ENCODE measurements at places on chromosomes 4 and X.

DNA sequence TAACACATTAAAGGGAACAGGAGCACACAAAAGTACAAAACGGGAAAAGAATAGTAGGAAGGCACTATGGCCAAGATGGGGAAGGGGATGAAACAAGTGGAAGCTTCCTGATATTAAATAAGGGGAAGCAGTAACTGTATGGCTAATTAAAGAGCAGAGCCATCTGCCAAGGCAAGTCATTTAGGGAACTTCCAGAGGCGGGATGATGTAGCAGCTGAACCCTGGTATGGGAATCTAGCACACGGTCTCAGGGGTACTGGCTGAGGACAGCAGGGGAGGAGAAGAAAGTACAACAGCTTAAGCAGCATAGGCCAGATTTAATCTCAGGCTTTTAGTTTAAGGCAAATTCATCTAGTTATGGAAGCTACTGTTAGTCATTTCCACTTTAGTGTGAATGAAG is 59.1 kb downstream of the IGFBP7 start:
- H3K27ac ChIP-seq, result no peak overlapping the region
- no peak overlapping the region for H3K4me3 ChIP-seq
- H3K27me3 ChIP-seq, result peaks cover under 1% of the 10 kb centered on the region
- H3K4me1 ChIP-seq, result no peaks in the 10 kb centered on the region
- H3K36me3 ChIP-seq, result no peaks in the 10 kb centered on the region

- H3K36me3 ChIP-seq, result no peaks in the 10 kb centered on the region
- H3K27ac ChIP-seq, result peak overlapping the region; percentile 91
- peak overlapping the region; percentile 70 for H3K4me3 ChIP-seq
Observed at GRCh38 chrX:110004215-110004614, 1.3 kb downstream of the TMEM164 start.

- no peak for DNase-seq
- H3K36me3 ChIP-seq, result no peaks in the 10 kb centered on the region
- no peaks in the 10 kb centered on the region for H3K4me1 ChIP-seq
- no peak overlapping the region for H3K27ac ChIP-seq
Observed at GRCh38 chr4:65624651-65625050, 45.6 kb downstream of the EPHA5 start.

- no peak overlapping the region for H3K4me3 ChIP-seq
- H3K27me3 ChIP-seq, result peaks cover 27% of the 10 kb centered on the region
- no peak overlapping the region for H3K27ac ChIP-seq
- H3K36me3 ChIP-seq, result no peaks in the 10 kb centered on the region
Observed at GRCh38 chr4:175999944-176000343, 65.7 kb upstream of the WDR17 start.

- H3K27me3 ChIP-seq, result no peaks in the 10 kb centered on the region
- no peak for DNase-seq
- H3K4me1 ChIP-seq, result no peaks in the 10 kb centered on the region
- no peaks in the 10 kb centered on the region for H3K36me3 ChIP-seq
Observed at GRCh38 chrX:152905081-152905420, 7.2 kb downstream of the ZNF185 start.

DNA sequence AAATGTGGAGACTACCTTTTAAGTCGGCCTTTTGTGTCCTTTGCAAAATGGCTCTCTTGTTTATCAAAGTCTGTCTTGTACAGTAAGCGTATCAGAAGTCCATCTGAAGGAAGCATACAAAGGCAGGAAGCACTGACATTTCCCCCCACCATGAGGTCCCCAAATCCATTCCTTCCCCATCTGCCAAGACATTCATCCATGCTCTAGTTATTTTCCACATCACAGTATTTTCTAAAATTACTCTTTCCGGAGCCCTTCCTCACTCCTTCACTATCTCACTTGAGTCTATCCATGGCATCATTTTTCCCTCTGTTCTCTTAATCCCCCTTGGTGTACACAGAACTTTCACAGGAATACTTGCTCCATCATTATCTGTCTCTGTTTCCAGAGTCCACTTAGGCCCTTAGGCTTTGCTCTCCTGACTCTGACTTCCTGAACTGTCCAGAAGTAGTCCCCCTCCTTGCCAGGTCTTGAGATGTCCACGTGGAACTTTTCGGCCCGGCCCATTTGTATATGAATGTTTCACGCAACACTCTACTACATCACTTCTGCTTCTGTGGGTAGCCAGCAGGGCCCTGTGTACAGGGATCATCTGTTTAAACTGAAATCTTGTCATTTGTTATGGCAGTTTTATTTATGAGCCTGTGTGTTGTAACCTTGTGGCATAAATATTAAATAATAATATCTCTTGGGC is 2.1 kb downstream of the SEL1L3 start:
- peak; percentile 53 for DNase-seq
- no peaks in the 10 kb centered on the region for H3K36me3 ChIP-seq
- H3K27ac ChIP-seq, result no peak overlapping the region
- no peak overlapping the region for H3K4me3 ChIP-seq

DNA sequence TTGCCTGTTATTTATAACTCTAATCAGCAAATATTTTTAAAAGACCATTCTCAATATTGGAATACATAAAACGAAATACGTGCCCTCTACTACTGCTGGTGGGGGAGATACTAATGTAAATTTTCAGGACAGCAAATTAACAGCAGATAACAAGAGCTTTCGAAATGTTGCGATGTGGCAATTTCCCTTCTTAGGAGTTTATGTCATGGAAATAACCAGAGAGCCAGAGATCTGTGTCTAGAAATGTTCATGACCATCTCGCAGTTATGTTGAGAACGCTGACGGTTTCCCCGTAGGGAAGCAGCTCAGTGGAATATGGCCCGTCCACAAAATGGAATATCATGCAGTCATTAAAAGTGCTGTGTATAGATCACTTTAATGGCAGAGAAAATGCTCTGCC is 238.4 kb upstream of the PSAPL1 start:
- no peak overlapping the region for H3K4me3 ChIP-seq
- no peaks in the 10 kb centered on the region for H3K36me3 ChIP-seq
- no peak overlapping the region for H3K27ac ChIP-seq
- H3K27me3 ChIP-seq, result no peaks in the 10 kb centered on the region
- H3K4me1 ChIP-seq, result no peaks in the 10 kb centered on the region
- DNase-seq, result no peak

GRCh38 chr4:137923494-137923893 is 318.7 kb downstream of the SLC7A11 start:
- H3K4me1 ChIP-seq, result no peaks in the 10 kb centered on the region
- no peak for DNase-seq
- no peak overlapping the region for H3K4me3 ChIP-seq
- H3K27me3 ChIP-seq, result no peaks in the 10 kb centered on the region
- H3K36me3 ChIP-seq, result no peaks in the 10 kb centered on the region
- no peak overlapping the region for H3K27ac ChIP-seq

DNA sequence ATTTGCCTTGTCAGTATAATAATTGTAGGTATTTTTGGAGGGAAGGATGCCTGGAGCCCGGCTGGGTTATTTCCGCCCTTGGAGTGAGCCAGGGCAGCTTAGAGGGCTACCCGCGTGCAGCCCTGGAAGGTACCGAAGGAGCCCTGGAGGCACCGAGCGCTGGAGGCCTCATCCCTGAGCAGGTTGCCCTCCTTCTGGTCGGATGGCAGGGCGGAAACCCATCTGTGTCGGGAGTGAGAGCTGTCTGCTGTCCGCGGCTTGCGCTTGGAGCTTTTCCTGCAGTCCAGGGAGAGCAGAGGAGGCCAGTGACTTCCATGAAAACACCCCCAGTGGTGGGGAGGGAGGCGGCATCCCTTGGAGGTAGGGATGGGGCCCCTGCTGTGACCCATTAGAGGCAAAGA is 122.1 kb downstream of the TBL1X start:
- H3K4me1 ChIP-seq, result no peaks in the 10 kb centered on the region
- H3K4me3 ChIP-seq, result no peak overlapping the region
- H3K27me3 ChIP-seq, result no peaks in the 10 kb centered on the region
- no peak overlapping the region for H3K27ac ChIP-seq

DNA sequence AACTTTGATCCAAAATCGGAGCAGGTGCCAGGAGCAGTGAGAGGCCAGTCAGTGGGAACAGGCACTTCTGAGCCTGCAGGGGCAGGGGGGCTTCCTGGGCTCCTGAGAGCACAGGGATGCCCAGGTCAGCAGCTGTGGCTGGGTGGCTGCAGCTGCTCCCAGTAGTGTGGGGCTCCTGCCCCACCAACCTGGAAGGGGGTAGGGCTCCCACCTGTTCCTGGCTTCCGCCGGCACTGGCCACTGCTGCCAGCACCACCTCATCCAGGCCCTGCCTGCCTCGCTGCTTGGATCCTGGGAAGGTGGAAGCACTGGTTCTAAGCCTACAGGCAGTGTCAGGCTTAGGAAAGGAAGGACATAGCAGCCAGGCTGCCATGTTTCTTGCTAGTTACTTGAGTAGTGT is 18.6 kb downstream of the GRK4 start:
- no peak overlapping the region for H3K4me3 ChIP-seq
- no peaks in the 10 kb centered on the region for H3K4me1 ChIP-seq
- no peak for DNase-seq
- no peak overlapping the region for H3K27ac ChIP-seq
- no peaks in the 10 kb centered on the region for H3K27me3 ChIP-seq

DNA sequence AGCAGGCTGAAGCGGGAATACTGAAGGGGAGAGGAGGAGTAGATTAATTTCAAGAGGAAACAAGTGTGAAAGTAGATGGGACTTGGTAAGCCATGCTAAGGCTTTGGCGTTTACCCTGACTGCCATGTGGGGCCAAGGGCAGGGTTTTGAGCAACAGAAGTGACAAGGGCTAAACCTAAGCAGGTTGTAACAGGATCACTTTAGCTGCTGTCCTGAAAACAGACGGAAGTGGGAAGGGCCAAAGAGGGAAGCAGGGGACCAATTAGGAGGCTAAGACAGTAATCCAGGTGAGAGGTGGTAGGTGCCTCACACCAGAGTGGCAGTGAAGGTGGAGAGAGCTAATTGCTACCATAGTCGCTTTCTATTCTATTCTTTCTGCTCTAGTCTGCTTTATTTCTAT is 166.5 kb downstream of the PJA1 start:
- no peak overlapping the region for H3K27ac ChIP-seq
- no peaks in the 10 kb centered on the region for H3K36me3 ChIP-seq
- peak; percentile 34 for DNase-seq
- H3K4me3 ChIP-seq, result no peak overlapping the region
- no peaks in the 10 kb centered on the region for H3K27me3 ChIP-seq

DNA sequence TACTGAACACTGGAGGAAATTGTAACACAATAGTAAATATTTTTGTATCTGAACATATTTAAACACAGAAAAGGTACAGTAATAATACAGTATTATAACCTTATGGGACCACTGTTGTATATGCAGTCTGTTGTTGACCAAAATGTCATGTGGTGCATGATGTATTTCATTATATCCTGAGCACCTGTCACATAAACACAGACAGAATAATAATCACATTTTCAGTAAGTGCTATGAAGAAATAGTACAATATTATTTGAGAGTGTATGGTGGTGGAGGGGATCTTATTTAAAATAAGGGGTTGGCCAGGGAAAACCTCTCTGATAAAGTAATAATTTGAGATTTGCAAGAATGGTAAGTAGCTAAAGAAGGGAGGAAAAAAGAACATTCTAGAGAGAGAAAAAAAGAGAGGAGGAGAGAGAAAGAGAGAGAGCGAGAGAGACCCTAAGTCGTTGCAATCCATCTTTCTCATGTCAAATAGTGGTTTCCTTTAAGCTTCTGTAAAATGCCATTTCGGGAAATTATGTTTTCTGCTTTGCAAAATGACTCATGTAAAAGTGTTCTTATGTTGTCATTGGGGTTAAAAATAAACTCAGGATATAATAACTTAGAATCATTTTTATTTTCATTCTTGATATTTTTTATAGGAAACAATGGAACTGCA is 19.3 kb upstream of the CLNK start:
- DNase-seq, result no peak
- H3K27me3 ChIP-seq, result peaks cover 2% of the 10 kb centered on the region
- no peaks in the 10 kb centered on the region for H3K4me1 ChIP-seq
- H3K4me3 ChIP-seq, result no peak overlapping the region
- no peaks in the 10 kb centered on the region for H3K36me3 ChIP-seq

GRCh38 chr4:184728858-184729257 is 5.0 kb downstream of the CENPU start:
- no peaks in the 10 kb centered on the region for H3K4me1 ChIP-seq
- peak; percentile 25 for DNase-seq
- no peak overlapping the region for H3K4me3 ChIP-seq
- peaks cover 7% of the 10 kb centered on the region for H3K36me3 ChIP-seq

DNA sequence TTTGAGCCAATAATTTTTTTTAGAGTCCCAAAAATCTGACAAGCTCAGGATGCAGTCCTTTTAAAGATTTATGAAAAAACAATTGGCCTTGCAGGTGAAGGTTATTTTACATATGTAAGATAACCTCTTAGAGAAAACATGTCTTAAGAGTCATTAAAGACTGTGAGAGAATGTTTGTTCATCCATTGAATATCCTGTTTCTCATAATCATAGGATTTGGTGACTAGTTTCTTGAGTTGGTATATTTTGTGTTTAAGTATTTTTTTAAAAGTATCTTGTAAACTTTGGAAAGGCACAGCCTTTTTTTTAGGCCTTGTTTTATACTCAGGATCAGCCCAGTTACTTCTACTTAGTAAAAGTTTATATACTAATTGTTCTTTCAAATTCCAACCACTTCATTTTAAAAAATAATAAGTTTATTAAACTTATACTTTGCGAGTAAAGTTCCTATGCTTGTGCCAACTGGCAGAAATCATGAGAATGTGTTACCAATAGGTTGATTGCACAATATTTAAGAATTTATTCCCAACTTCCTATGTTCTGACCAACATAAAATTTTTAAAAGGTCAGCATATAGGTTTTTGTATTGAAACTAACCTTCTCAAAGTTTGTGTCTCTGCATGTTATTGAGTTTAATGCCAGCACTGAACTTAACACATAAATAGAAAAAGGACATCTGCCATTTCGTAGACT is 40.0 kb upstream of the ARSJ start:
- H3K36me3 ChIP-seq, result no peaks in the 10 kb centered on the region
- H3K27me3 ChIP-seq, result no peaks in the 10 kb centered on the region
- H3K4me1 ChIP-seq, result no peaks in the 10 kb centered on the region
- DNase-seq, result no peak

- H3K27me3 ChIP-seq, result no peaks in the 10 kb centered on the region
- no peak overlapping the region for H3K4me3 ChIP-seq
- DNase-seq, result peak; percentile 71
- peaks cover 3% of the 10 kb centered on the region for H3K4me1 ChIP-seq
- peak overlapping the region; percentile 22 for H3K27ac ChIP-seq
Observed at GRCh38 chr4:38865445-38865844, 2.2 kb upstream of the FAM114A1 start.
